Stimulated activated CD4-positive, alpha-beta T cell treated with anti-CD3 and anti-CD28 coated beads, Interleukin-4, amount 100 ng/mL, for 48 hours (primary cell): ENCODE measurements at places on chromosomes 3 and 15.

- no peak for DNase-seq
These were observed 20.9 kb downstream of the ARIH1 start for GRCh38 chr15:72495007-72495406.

GRCh38 chr3:70813311-70813710 is 500.9 kb upstream of the MDFIC2 start:
- DNase-seq = no peak

DNA sequence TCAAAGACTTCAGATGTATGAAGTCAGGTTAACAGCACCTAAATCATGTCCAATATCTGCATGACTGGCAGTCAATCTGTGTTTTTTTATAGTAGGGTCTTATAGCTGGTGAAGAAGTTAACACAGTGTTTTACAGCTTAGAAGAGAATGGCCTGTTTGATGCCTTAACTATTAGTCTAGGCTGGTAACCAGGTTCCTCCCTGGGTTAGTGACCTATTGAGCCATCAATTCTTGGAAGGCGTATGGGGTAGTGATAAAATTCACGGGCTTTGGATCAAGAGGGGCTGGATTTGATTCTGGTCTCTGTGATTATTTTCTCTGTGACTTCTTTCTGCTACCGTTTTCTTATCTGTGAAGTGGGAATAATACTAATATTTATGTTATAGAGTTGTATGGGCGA is 16.0 kb upstream of the TNFSF10 start:
- DNase-seq = no peak

DNA sequence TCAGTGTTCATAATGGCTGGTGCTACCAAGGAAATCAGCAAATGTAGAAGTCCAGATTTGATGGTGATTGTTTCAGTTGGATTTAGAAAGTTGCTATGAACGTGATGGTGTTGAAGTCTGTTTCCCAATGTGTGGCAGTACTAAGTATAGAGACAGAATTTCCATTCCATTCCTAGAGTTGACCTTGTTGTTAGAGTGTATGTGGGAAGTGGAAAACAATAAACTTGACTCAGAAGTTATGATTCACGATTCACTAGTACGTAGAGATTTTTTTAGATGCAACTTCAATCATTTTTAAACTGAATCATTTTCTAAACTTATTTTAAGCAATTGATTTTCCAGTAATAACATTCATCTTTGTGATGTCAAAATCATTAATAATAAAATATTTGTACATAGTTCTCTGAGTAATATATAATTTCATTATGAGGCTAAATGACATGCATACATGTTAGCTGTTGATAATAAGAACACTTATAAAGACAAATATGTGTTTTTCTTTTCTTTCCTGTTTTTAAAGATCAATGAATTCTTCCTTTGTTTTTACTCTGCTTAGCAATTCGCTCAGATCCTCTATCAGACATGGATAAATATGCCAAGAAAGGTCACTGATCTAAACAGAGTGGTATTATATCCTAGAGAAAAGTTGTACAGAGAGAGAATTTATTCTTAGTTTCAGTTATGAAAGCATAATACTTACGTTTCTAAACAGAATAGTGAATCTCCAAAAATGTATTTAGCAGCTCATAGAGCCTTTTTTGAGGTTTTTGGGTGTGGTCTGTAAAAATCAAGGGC is 108.8 kb upstream of the GPR149 start:
- no peak for DNase-seq

DNA sequence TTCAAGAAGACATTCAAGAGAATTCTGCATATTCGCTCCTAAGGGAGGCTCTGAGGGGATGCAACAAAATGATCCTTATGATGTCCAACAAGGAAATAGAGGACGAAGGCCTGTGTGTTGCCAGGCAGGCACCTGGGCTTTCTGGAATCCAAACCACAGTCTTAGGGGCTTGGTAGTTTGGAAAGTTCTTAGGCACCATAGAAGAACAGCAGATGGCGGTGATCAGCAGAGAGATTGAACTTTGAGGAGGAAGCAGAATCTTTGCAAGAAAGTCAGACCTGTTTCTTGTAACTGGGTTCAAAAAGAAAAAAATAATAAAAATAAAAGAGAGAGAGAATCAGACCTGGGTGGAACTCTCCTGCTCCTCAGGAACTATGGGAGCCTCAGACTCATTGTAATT is 11.7 kb upstream of the ATG7 start:
- no peak for DNase-seq

- no peak for DNase-seq
These were observed 27.3 kb downstream of the STARD5 start for GRCh38 chr15:81296673-81297072.

DNA sequence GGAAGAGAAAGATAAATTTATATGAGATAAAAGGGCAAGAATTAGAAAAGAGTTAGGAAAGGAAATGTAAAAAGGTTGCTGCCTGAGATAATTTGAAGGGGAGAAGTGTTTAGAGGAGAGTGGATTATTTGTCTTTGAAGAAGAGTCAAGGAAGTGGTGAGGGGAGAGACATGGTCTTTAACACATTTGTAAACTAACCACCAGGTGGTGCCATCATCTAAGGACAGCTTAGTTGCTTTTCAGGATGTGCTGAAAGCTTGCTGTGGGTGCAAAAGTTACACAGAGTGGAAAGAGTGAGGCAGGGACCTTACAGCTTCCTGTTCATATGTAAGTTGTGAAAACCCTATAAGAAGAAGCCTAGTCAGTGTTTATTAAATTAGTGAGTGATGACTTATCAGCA is 114.1 kb upstream of the DNAJC19 start:
- no peak for DNase-seq
